ENCODE measurements at places on chromosomes 7 and 10.

- no peak for DNase-seq
These were observed 155.1 kb upstream of the SEMA3D start for GRCh38 chr7:85341973-85342372.

GRCh38 chr10:80144067-80144695 is 11.7 kb downstream of the PLAC9 start:
- DNase-seq = peak; percentile 46

DNA sequence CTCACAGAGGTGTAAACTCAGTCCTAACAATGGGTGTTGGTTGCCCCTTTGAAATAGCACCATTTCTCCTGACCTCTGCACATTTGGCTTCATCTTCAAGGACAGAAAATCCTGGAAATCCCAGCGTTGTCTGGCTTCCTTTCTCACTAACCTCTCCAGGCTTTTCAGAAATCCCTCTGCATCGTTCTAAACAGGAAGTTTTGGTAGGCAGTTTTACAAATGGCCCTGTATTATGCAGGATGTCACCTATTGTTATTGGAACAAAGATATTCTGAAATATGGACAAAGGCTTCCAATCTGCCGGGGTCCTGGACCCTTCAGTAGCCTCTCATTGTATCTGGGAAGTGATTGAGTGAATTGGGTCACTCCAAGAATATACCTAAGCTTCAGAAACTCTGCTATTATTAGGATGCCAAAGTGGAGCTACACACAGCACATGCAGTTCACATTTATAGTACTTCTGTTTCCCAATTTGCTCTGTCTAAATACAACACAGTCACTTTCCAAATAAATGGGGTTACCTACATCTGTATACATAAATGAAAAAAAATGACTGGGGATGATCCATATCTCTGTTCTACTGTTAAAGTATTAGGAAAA is 134.8 kb upstream of the KLF6 start:
- no peak for DNase-seq

DNA sequence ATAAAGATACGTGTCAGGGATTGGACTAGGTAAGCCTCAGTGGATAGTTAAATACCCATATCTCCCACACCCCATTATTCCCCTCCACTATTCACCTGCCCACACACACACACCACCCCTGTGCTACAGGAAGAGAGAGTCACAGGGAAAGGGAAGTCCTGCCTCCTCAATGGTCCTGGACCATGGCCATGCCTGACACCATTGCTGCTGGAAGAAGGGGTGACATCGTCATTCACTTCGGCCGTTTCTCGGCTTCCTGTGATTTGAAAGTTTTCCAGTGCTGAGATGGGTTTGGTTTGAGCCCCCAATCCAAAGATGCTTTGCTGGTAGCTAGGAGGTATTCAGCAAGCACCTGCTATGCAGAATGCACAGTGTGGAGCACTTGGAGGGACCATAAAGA is 18.5 kb downstream of the PRKAG2 start:
- DNase-seq = no peak

DNA sequence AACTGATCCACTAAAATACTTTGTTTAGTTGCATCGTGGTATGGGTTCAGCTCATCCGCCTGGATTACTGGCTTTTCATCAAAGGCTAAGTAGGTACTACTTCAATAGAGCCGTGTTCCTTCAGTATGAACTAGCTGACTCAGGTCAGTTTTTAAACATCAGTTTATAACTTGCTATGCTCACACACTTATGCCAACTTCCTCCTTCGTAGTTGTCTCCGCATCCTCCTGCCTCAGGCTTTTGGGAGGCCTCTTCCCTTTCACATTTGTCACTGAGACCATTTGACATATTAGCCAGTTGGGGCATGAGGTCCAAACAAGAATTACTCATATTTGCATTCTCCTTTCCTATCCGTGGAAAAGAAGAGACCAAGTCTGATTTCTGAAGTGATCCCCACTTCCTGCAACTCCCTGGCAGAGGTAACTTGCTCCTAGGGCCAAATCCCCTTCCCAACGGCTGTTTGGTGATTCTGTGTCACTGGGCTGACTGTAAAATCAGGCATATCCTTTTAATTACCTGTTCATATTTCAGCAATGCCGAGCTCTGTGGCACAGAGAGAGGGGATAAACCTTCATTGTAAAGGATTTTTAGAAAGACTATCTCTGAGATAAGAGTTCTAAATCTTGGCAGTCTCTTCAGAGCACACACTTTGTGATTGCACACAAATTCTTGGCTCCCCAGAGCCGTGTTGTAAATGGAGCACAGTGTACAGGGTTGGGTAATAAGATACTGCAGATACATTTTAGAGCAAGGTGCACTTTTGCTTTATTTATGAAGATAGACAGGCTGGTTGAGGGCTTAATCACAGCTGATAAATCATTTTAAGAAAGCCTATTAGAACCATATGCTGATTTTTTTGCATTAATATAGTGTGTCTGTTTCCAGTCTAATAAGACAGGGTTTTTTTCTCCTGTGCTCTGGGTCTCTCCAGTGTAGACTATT is 108.0 kb downstream of the CREB5 start:
- DNase-seq = no peak

DNA sequence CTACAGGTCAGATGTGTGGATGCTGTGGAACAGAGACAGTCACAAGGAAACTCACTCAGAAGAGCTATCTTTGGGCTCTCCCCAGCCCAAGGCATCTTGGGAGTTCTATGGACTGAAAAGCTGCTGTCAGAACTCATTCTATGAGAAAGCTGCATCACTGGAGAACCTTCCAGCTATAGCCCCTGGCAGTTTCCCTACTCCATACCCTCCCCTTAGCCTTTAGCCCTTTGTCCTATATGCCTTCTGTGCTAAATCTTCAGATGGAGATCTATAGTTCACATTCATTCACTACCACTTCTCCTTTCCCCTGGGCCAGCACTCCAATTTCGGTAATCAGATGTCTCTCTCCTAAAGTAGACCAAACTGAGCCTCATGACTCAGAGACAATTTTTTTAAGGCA is 6.9 kb downstream of the WNT8B start:
- no peak for DNase-seq

DNA sequence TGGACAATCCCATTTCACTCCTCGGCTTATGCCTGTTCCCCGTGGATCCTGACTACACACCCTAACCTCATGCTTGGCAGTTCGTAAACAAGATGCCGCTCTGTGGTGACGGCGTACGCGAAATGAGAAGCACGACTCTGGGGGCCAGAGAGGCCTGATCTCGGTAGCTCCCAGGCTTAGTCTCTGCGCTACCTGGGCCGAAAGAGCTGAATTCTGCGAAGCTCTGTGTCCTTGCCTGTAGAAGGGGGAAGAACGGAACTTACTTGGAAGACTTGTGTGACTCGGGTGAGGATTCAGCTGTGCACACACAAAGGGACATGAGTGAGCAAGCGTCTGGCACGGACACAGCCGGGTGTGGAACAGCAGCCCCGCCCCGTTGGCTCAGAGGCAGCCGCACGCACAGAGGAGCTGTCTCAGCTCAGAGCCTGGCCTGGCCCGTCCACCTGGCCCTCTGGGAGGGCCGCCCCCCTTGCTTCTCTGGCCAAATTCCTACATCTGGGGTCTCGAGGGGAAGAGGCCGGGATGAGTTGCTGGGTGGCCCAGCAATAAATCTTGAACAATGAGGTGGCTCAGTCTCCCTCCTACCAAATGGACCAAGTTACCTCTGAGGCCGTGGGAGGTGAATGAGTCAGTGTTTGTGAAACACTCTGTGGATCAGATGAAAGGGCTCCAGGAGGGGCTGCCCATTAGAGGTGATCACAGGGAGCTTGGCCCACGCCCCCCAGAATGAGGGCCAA is 83.8 kb downstream of the PDGFA start:
- DNase-seq = peak; percentile 46

DNA sequence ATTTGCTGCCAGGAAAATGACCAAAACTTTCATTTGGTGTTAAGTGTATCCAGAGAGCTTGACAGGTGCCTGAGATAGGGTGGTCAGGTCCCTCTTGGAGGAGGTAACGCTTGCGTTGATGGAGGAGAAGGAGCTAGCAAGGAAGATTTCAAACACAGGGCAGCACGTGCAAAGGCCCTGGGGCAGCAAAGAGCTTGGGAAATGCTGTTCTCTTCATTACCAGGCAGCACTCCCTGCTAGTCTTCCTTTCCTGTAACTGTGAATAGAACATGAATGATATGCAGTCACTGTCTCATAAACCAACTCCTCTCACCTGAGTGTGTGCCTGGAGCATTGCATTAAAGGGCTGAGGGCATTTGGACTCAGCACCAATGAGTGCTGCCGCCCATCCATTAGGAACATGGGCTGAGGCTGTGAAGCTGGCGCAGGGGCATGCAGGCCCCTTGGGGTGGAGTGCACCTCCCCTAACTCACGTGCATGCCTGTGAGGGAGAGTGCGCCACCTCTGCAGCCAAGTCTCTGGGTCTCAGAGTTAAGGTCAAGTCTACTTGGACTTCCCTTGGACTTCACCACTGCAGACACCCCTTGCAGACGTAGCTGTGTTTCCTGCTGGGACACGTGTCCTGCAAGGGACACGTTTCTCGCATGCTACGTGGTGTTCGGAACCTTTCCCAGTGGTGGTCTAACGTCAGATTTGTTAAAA is 136.8 kb downstream of the PAXIP1 start:
- DNase-seq = no peak

DNA sequence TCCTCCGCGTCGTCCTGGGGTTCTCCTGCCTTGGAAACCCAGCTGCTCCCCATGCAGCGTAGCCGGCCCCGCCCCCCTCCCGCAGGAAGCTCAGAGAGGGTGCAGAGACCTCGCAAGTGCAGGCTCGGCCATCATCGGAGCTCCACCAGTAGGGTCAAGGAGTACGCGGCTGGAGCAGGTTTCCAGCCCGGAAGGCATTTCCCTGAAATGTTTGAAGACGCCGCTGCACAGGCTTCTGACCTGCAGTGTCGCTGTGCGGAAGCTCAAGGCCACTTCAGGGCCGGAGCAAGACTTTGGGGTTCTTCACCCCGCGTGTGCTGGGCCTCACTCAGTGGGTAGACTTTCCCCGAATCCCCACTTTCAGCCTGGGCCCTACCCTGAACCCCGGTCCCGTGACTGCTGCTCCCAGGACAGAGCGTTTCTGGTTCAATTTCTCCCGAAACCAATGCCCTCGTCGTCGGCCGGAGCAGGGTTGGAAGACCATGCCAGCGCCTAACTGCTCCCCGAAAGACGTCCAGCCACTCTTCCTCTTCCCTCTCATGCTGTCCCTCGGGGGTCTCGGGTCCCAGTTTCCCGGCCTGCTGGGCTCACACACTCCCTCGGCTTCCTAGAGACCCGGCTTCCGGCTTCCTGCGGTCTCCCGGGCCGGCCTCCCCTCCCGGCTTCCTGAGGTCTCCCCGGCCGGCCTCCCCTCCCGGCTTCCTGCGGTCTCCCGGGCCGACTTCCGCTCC is 52.1 kb downstream of the INSIG1 start:
- DNase-seq = no peak

DNA sequence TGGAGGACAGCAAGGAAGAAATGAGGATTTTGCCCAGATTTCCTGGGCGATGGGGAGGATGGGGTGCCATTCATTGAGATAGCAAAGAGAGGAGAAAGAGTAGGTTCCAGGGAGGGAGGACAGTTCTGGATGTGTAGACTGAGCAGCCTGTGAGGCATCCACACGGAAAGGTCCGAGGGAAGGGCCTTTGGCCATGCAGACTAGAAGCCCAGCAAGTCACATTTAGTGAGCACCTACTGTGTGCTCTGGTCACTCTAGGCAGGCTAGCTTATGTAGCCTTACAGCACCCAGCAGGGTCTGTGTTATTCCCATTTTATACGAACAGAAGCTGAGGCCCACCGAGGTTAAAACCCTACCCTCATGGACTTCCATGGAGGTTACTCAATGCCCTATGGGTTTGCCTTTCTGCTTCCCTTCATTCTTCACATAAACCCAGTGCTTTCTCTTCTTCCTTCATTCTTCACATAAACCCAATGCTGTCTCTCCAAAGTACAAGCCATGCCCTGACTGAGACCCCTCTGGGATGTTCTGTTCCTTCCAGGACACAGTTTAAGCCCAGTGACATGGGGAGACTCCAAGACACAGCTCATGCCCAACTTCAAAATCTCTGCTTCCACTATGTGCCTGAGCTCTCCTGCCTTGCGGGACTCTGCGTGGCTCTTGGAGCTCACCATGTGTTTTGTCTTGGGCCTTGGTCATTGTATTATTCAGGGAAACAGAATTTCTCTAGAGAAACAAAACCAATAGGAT is 13.7 kb downstream of the IL2RA start:
- DNase-seq = no peak

DNA sequence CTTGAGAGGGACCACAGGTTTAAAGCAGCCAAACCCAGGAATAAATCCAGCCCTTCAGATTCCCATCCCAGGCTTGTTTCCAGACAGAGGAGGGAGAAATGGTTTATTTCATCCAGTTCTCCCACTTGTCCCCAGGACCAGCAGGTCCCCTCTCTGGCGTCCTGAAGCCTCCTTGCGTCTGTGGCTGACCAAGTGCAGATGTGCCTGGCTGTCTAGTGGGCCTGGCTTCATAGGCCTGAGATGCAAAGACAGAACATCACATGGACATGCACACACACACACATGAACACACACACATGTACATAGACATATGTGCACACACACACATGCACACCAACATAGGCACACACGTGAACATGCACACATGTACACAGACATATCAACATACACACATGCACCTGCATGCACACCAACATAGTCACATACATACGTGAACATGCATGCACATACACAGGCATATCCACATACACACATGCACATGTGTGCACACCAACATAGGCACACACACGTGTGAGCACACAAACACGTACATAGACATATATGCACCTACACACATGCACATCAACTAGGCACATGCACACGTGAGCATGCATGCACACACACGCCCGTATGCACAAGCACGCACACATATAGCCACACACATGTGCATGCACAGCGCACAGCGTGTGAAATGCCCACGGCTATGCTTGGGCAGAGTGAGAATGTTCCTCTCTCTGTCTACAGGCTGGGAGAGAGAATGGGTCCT is 10.7 kb downstream of the FOXL3 start:
- no peak for DNase-seq

- no peak for DNase-seq
These were observed 43.4 kb downstream of the INHBA start for GRCh38 chr7:41659539-41659938.

- DNase-seq = no peak
These were observed 1.9 kb downstream of the RSBN1L start for GRCh38 chr7:77698042-77698625.

DNA sequence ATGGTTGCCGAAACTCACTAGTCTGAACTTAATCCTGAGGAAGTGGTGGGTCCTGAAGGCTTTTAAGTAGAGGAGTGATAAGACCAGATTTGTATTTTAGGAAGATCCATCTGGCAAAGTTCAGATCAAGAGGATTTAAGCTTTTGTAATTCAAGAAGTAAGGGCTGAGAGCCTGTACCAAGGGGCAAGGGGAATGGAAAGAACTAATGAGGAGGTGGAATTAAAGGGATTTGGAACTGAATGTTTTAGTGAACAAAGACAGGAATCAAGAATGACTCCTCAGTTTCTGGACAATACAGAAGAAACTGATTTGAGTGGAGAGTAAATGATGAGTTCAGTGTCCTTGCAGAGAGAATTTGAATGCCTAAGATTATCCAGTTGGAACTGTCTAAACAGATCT is 249.0 kb downstream of the C7orf25 start:
- DNase-seq = no peak

- DNase-seq = no peak
These were observed 11.7 kb upstream of the TMEM243 start for GRCh38 chr7:87231258-87231657.

GRCh38 chr7:33986451-33986850 is 81.1 kb downstream of the BMPER start:
- DNase-seq = no peak
